HL-60 (cell line): ENCODE measurements at places on chromosomes 13 and 19.

- no peak for DNase-seq
These were observed 8.6 kb upstream of the IRGC start for GRCh38 chr19:43707158-43707712.

GRCh38 chr13:40664350-40665125, 1.9 kb downstream of the FOXO1 start:
- no peak for DNase-seq

DNA sequence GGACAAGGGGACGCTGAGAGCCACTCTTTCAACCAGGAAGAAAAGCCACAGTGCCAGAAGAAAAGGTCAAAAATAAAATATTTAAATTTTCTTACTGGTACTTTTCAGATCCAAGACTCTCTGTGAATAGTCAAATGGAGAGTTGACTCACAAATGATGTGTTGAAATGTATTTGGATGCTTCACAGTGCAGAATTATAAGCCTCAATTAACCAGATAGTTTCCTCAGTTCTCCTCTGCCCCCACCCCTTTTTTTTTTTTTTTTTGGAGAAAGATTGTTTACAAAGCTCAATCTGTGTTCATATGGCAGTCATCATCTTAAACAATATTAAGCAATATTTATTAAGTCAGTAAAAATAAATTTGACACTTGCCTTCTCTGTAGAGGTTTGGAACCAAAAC, 470.8 kb downstream of the FGF9 start:
- no peak for DNase-seq

DNA sequence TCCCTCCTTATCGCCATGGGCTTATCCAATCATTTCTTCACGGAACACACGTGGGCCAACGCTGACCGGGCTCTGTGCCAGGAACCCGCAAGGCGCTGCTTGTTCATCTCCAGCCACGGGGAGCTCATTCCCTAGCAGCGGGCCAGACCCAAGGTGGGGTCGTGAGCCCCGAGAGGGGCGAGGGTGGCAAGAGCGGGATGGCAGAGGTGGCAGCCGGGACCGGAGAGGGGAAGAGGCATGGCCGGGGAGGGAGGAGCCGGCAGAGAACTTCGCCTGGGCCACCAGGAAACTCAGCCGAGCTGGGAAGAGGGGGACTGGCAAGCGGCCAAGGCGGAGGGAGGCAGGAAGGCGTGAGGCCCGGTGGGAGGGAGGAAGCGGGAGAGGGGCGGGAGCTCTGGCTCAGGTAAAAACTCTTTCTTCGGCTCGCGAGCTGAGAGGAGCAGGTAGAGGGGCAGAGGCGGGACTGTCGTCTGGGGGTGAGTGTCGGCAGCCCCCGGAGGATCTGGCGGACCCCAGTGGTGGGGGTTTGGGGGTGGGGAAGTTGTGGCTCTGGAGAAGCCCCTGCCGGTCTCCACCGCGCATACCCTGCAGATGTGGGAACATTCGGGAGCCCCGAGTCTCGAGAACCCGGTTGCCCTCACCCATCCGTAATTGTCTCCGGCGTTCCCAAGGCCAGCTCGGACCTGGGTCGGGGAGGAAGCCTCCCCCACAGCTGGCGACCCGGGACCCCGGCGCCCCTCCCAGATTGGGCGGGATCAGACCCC, at the start of gene B3GNT3:
Gene B3GNT3 (plus strand): TSS at position 408 of the 764 bp plus-strand sequence. CDS start 12,670 bp downstream, outside the sequence.
- peak; percentile 15 for DNase-seq

DNA sequence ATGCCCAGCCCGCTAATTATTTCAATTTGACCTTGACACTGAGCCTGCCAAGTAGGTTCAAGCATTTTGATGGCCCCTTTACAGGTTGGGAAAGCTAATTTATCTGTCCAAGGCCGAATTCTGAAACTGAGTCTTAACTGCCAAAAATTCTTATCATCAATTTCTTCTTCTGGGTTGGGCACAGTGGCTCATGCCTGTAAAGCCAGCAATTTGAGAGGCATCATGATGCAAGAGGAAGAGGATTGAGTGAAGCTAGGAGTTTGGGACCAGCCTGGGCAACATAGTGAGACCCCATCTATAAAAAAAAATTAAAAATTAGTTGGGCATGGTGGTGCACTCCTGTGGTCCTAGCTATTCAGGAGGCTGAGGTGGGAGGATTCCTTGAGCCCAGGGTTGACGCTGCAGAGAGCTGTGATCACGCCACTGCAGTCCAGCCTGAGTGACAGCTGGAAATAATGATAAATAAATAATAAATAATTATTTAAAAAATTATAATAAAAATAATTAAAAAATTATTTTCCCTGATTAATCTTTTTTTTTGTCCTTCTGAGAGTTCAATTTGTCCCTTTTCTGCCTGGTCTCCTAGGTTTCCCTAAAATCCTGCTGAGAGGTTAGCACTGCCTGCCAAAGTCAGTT, 1.3 kb upstream of the LDLR start:
- DNase-seq: no peak

DNA sequence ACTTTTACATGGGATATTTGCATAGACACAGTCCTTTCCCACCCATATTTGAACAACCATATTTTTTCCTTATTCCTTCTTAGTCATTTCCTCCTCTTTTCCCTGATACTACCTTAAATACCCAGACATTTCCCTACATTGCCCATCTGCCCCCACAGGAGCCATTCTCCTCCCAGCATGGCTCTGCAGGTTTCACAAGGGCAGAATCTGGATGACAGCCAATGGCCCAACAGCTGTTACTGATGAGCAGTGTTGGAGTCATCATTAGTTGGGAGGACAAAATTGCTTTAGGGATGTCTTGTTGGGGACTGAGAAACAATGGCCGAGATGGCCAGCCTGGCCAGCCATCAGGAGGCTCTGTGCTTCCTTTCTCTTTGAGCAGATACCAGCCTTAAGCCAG, 209.5 kb downstream of the KLF5 start:
- no peak for DNase-seq

DNA sequence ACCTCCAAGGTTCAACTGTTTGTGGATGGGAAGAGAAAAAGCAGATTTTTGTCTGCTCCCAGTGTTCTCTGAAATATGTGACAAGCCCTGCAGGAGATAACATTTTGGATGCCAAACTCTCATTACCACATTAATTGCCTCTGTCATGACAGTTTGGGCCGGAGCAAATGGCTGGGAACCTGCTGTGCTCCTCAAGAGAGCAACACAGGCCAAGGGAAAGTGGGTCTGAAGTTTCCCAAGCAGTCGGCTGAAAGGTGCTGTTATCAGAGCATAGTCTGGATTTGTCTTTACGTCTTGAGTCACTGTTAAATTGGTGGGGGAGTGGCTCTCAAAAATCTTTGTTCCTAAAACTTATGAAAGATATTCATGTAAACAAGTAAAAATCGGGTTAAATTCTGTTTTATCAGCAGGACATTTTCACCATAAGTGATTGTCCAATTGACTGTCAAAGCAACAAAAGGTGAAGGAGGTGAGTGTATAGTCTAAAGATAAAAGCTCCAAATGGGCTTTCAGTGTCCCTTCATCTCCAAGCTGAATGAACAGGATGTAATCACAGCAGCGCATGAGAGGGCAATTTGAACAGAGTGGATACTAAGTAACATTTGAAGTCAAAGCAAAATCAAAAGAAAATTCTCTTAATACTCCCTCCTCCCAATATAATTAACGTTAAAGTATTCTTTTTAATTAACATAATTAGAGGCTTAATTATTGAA, 844.8 kb downstream of the PCDH17 start:
- DNase-seq: no peak

DNA sequence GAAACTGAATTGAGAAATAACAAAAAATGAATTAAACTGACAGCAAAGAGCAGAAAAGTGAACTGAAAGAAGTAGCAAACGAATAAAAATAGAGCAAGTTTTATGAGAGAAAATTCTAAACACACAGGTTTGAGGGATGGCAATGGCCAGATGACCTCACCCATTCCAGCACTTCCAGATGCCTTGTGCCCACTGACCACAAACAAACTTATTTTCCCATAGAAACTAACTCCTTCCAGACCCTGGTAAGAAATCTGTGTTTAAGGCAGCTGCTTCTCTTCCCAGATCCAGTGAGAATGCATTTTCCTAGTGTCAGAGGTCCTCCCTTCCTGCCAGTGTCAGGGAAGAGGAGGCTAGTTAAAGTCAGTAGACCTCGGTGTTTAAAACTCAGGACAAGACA, 51.7 kb downstream of the RXFP2 start:
- DNase-seq: no peak

- no peak for DNase-seq
These were observed 185.7 kb downstream of the TM9SF2 start for GRCh38 chr13:99686944-99687411.

DNA sequence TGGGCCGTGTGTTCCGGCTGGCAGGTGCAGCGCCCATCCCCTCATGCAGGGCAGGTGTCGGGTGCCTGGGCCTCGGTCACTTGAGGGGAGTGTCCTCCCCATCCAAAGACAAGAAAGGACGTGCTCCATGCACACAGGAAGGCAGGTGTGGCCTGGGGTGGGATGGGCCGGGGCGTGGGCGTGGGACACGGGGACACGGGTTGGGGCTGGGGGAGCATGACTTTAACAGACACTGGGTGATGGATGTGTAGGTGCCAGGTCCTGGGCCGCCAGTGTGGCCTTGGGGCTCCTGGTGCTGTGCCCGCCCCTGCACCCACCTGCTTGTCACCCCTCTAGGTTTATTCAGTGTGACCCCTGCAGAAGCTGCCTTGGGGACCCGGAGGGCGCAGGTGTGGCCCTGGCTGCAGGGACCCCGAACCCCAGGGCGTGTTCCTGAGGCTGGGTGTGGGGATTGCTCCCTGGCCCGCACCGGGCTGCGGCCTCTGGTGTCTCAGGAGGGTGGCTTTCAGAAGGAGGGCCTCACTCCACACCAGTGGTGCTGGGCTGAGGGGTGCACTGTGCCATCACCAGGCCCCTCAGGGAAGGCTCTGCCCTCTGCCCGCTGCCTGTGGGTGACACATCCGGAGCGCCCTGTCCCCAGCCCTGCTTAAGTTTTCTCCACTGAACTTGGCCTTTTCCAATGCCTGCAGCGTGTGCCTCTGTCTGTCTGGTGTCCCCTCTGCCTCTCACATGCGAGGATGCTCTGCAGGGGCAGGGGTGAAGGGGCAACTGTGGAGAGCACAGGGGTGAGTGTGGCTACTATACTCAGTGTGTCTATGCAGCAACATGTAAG, 5.2 kb downstream of the TMEM255B start:
- no peak for DNase-seq

- DNase-seq: peak; percentile 79
These were observed 113.9 kb downstream of the CRYL1 start for GRCh38 chr13:20411638-20412342.

- no peak for DNase-seq
These were observed 56.9 kb upstream of the ZNF254 start for GRCh38 chr19:24029941-24030636.

DNA sequence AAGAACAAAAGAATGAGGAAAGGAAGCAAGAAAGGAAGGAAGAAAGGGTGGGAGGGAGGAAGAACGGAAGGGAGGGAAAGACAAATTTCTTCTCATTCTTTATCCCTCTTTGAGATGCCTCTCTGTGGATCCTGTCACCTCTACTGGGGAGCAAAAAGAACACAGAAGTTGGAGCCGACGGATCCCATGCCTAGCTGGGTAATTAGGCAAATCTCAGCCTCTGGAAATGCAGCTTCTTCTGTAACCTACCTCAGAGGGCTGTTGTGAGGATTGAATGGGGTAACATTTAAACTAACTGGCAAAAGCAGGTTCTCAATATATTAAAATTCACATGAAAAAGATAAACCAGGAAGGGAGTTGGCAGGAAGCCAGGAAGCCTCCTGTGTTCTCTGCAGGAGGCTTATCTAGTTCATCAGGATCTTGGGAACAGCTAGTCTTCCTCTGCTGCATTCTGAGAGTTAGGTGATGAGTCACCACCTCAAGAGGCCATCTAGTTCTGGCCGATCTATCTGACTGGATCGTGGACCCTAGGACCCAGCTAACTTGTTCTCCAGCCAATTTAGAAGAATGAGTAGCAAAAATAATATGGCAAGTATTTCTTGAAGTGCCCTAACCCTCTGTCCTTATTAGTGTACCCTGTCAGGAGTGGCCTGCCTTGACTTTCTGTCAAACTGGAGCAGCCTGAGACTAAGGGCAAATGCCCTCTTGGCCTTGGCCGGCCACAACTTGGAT, 15.2 kb upstream of the CPB2 start:
- no peak for DNase-seq

DNA sequence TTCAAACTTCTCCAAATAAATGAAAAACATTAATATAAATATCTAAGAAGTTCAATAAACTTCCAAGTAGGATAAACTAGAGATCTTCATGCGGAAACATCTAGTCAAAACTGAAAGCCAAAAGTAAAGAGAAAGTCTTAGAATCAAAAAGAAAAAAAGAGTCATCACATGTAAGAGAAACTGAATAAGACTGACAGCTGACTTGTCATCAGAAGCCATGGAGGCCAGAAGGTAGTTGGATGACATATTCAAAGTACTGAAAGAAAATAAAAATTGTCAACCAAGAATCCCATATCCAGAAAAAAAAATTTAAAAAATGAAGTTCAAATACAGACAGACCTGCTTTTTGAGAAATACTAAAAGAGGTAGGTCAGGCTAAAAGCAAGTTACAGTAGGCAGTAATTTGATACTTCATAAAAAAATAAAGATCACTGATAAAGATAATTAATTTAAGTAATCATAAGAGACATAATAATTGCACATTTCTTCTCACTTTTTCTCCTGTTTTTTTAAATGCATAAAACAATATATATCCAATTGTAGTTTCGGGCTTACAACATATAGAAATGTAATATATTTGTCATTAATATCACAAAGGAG, 327.6 kb upstream of the PCDH9 start:
- DNase-seq: no peak

- DNase-seq: no peak
These were observed 2.1 kb downstream of the NFIX start for GRCh38 chr19:12997179-12997966.

DNA sequence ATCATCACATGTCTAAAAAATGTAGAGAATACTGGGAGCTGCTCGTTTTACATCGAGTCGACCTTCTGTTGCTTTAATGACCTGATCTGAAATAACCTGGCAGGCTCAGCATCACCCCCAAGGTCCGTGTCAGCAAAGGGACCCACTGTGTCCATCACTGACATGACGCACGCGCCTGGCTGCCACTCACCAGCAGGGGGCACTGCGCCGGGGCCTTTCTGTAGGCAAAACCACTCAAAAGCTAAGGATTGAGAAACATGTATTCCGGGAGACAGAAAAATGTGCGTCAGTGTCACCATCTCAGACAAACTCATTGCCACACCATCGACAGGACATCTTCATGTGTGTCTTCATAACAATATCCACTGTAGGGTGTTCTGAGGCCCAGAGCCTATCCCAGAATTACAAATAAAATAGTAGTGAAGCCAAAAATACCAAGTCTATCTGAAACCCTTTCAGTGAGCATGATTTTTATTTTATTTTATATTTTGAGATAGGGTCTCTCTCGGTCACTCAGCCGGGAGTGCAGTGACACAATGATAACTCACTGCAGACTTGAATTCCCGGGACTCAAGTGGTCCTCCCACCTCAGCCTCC, 130.3 kb upstream of the LSM14A start:
- peak; percentile 77 for DNase-seq

DNA sequence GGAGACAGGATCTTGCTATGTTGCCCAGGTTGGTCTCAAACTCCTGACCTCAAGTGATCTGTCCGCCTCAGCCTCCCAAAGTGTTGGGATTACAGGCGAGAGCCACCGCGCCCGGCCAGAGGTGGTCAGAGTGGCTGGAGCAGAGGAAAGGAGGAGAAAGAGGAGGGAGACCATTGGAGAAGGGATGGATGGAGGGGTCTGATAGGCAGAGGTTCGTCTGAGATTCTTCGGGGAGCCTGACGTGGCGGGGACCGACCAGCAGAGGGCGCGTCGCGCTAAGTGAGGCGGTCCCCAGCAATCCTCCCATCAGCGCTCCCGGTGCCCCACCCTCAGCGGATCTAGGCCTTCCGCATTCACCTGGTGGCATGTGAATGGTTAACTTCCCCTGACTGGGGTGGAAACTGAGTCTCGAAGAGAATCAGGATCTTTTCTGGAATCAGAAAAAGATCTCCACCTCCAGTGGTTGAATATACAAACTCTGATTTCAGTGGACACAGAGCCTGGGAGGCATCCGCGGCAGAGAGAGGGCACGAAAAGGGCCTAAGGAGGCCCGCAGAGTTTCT, 8.8 kb downstream of the GTPBP3 start:
- peak; percentile 67 for DNase-seq
